ENCODE measurements at places on chromosomes 16 and 17.
A peak's percentile ranks its signal among the peaks of the same experiment; 100 is the strongest.

DNA sequence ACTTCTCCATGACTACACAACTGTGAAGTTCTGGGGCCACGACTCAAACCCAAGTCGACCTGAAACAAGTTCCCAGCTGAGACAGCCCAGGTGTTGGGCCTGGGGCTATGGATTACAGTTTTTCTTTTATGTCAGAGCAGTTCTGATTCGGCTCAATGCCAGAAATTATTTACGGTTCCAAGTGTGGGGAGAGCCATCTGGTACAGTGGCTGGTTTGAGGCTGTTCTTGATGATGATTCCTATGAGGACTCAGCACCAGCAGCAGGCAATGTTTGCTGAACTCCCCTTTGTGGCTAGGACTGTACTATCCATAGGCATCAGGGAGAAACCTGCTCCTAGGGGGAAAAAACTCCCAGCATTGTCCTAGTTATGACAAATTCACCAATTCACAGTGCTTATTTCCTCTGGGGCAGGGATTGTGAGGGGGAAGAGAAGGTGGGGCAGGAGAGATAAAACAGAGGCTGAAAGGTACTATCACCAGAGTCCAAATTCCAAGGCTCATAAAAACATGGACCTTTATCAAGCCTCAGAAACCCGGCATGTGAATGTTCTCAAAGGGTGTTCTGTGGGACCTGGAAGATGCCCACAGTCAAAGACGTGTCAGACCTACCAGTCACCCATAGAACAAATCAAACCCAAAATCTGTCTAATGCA lies 18.2 kb upstream of the CMTM4 start:
- no peak for DNase-seq

GRCh38 chr17:45155029-45155428 lies 6.6 kb upstream of the HEXIM2 start:
- no peak for DNase-seq

DNA sequence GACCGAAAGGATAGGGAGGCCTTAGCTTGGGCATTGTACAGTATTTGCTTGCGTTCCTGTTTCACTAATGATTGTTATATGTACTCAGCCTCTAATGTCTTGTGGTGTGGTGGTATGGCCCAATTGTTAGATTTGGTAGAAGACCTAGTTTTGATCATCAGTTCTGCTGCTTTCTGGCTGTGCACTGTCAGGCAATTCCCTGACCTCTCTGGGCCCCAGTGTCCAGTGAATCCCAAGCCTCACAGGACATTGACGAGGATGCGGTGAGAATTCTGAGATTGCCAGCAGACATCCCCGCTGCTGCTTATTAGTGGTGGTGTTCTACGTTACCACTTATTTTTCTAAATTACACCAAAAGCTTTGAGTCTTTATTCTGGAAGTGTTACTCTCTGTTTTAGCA lies 195.2 kb downstream of the SNX29 start:
- no peak for DNase-seq

- no peak for DNase-seq
Observed at GRCh38 chr16:84616515-84616914, 1.4 kb downstream of the COTL1 start.

DNA sequence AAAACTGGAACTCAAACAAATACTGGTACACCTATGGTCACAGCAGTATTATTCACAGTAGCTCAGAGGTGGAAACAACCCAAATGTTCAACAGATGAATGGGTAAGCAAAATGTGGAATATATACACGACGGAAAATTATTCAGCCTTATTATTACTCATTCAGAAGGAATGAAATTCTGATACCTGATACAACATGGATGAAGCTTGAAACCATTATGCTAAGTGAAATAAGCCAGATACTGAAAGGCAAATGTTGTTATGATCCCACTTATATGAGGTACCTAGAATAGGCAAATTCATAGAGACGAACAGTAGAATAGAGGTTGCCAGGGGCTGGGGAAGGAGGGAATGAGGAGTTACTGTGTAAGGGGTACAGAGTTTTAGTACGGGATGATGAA lies 27.1 kb upstream of the MYLK3 start:
- DNase-seq, result no peak

- no peak for DNase-seq
Observed at GRCh38 chr16:17451843-17452242, 18.9 kb downstream of the XYLT1 start.

DNA sequence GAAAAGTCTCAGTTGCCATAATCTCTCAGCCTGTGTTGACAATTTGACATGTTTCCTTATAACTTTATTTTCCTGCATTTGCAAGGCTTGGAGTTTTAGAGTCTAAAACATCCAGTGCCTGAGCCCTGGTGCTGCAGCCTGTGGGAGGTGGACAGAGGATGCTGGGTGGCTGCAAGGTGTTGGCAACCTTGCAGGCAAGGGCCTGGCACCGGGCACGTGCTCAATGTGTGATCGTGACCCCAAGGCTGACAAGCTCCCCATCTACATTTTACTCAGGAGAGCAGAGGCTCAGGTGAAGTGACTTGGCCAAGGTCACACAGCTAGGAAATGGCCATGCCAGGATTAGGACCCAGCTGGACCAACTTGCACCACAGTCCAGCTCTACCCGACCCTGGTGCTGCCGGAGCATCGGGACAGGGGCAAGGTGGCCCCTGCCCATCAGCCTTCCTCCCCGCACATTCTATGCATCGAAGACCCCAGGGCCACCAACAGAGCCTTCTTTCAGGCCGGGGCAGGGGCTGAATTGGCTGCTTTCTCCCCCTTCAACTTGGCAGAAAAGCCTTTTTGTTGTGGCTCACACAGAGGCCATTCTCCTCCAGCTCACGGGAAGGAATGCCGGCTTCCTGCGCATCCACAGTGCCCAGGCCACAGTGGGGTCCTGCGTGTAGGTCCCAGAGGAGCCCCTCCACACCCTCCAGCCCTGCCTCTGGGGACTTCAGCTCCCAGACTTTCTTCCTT lies 23.1 kb downstream of the MMP15 start:
- DNase-seq, result no peak

GRCh38 chr16:30096862-30097563 lies 1.0 kb upstream of the YPEL3 start:
- peak; percentile 34 for DNase-seq

- peak; percentile 43 for DNase-seq
Observed at GRCh38 chr17:49035470-49036269, 38.5 kb downstream of the IGF2BP1 start.

DNA sequence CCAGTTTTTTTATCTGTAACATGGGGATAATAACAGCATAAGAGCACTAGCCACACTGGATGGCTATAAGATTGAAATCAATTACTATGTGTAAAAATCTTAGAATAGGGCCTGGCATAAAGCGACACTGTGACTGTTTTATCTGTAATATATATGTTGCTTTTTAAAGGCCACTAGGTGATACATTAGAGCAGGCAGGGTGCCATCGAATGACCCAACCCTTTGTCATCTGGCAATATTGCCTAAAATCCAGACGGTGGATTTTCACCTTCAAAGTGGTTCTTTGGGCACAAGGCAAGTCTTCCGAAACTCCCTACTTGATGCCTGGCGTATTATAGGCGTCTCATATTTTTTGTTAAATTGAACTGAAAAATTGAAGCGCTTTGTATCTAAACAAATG lies 69.1 kb downstream of the PRKCA start:
- no peak for DNase-seq

GRCh38 chr16:89314357-89314756 lies 96.9 kb downstream of the ZNF778 start:
- DNase-seq, result no peak

GRCh38 chr17:78919861-78920450 lies 5.2 kb downstream of the TIMP2 start:
- DNase-seq, result no peak

DNA sequence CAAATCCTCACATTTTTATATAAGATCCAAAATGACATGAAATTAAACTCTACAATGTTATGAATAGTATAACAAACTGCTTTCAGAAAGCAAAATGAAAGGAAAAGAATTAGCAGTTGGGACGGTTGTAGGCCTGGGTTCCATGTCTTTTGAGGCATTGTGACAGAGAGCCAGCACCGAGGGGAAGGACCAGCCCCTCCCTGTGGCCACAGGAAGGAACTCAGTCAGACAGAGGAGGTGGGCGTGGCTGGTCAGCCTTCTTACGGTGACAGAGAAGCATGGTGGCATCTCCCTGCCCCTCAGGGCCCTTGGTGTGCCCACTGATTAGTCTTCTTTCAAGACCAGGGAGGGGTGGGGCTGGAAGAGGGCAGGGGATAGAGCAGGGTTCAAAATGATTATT lies 5.7 kb downstream of the ZNF319 start:
- DNase-seq, result no peak

DNA sequence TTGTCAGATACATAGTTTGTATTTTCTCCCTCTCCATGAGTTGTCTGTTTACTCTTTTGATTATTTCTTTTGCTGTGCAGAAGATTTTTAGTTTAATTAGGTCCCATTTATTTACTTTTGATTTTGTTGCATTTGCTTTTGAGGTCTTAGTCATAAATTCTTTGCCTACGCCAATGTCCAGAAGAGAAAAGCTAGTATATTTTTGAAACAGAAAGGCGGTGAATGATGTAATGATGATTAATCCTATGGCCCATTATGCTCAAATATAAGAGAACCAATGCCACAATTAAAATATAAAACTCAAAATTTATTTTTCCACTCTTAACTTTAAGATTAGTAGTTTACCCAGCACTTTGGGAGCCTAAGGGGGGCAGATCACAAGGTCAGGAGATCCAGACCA lies 59.8 kb upstream of the SMIM36 start:
- DNase-seq, result no peak

GRCh38 chr16:34802396-34802795 lies 1343.0 kb downstream of the TP53TG3F start:
- no peak for DNase-seq

- DNase-seq, result no peak
Observed at GRCh38 chr16:79132701-79133100, 467.8 kb downstream of the MAF start.

- DNase-seq, result no peak
Observed at GRCh38 chr17:27459433-27459832, 3.2 kb downstream of the KSR1 start.

GRCh38 chr16:88453611-88454522 lies 787 bp downstream of the ZFPM1 start:
- no peak for DNase-seq

DNA sequence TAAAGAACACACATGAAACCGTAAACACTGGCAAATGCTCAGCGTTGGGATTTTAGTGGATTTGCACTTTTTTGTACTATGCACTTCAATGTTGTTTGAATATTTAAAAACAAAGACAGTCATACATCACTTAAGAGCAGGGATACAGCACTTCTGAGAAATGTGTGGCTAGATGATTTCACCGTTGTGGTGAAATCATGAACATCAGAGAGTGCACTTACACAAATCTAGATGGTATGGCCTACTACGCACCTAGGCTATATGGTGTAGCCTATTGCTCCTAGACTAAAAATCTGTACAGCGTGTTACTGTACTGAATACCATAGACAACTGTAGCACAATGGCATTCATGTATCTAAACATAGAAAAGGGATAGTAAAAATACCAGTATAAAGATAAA lies 37.6 kb upstream of the CNEP1R1 start:
- no peak for DNase-seq

DNA sequence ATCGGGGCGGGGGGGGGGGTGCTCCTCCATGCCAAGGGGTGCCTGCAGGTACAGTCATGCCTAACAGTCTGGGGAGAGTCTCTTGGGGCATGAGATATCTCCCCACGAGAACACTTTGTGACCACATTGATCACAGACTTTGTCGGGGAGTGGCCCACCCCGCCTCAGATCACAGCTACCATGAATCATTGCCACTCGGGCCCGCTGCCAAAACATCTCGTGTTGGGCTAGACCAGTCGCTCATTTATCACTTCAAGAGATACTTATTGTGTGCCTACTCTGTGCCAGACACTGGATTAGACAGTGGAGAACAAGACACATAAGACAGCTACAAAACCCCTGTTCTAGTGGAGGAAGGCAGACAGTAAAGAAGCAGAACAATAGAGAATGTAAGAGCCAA lies 72.6 kb downstream of the CLEC16A start:
- no peak for DNase-seq

GRCh38 chr16:20826039-20826566 lies 19.8 kb downstream of the REXO5 start:
- DNase-seq, result no peak

- no peak for DNase-seq
Observed at GRCh38 chr17:19546289-19547065, 12.8 kb downstream of the SLC47A1 start.

GRCh38 chr16:27966756-27967155 lies 96.8 kb downstream of the GSG1L start:
- DNase-seq, result no peak

DNA sequence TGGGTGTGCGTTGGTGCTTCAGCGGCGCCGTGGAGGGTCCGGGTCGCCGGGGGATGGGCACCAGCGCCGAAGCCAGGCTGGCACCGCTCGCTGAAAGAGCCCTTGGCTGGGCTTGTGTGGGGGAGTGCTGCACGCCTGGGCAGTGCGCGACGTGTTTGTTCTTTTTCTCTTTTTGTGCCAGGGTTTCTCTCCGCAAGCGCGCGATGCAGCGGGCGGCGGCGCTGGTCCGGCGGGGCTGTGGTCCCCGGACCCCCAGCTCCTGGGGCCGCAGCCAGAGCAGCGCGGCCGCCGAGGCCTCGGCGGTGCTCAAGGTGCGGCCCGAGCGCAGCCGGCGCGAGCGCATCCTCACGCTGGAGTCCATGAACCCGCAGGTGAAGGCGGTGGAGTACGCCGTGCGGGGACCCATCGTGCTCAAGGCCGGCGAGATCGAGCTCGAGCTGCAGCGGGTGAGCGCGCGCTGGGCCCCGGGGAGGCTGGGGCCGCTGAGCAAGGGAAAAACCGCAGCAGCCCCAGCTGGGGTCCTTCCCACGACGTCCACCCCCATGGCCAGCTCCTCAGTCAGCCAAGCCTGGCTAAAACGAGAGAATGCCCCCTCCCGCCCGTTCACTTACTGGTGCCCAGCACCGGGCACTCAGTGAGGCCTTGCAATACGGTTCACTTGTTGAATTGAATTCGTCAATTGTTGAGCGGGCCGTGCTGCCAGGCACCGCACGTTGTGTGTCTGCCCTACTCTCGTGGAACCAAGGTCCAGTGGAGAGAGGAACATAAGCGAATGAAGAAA lies 541 bp downstream of the GPT2 start:
- DNase-seq, result peak; percentile 5

DNA sequence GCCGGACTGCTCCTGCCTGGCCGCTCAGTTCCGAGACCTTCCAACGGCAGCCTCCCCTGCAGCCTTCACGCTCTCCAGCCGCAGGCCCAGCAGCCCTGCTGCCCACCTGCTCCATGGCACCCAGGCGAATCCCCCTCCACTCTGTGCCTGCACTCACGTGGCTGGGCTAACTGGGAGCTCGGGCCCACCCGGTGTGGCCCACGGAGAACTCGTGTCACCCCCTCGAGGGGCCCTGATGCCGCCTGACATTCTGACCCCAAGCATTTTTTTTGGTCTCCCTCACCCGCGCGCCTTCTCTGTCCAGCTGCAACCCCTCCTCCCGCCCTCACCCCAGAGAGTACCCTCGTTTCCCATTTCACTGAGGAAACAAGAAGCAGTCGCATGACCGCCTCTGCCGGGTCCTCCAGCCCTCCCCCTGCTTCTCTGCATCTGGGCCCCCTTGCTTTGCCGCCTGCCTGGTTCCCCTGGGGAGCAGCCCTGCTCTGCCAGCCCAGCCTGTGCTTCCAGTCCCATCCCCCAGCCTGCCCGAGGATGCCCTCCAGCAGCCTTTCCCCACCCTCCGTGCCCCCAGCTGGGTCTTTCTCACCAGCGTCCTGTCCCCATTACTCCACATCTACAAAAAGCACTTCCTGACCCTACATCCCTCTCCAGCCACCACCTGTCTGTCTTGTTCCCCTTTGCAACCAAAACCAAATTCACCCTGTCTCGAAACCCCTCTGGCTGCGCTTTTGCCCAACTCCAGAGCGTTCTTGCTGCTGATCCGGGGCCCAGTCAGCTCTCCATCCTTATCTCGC lies 146.4 kb upstream of the CHMP6 start:
- DNase-seq, result no peak

All from memory B cell (primary cell).